ENCODE measurements at places on chromosomes 5 and 9.

- DNase-seq = no peak
These were observed 11.8 kb downstream of the ELL2 start for GRCh38 chr5:95949810-95950209.

GRCh38 chr9:125346080-125346732 lies 84.6 kb downstream of the GAPVD1 start:
- no peak for DNase-seq

- no peak for DNase-seq
These were observed 513.4 kb downstream of the CSNK1G3 start for GRCh38 chr5:124025306-124025845.

DNA sequence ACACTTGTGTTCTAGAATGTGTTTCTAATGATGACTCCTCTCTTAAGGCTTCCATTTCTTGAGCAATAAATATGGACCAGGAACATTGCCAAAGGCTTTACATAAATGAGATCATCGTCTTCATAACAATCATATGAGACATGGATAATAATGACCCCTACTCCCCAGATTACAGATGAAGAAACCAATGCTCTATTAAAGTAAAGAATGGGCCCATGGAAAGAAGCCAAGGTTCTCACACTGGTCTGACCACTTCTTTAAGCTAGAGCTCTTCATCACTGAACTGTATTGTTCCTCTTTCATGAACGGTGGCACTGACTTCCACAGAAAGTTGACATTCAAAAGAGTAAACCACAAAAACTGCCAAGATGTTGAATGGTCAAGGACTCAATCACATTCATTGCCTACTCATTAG lies 65.3 kb downstream of the MARCHF3 start:
- DNase-seq = no peak

GRCh38 chr5:172447646-172448365 lies 6.5 kb downstream of the SH3PXD2B start:
- DNase-seq = no peak

DNA sequence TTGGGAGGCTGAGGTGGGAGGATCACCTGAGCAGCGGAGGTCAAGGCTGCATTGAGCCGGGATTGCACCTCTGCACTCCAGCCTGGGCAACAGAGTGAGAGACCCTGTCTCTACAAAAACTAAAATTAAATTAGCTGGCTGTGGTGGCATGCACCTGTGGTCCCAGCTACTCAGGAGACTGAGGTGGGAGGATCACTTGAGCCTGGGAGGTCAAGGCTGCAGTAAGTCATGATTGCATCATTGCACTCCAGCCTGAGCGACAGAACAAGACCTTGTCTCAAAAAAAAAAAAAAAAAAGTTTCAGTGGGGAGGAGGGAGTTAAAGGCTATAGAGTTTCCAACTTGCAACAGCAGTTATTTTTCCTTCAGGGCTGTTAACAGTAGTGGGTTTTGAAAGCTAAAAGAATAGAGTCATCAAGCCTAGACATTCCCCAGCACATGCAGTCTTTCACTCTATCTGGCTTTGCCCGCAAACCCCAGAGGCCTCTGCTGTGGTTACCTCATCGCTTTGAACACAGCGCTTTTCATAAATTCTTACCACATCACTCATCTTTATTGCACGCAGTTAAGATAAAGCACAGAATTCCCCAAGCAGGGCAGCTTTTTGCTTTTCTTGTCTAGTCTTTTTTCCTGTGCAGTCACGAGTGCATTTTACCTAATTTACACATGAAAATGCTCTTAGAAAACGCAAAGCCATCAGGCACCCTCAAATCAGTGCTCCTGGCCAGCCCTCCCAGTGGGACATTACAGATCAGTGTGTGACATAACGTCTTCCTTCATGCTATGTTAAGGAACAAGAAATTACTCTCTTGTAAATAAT lies 8.7 kb upstream of the SLC2A8 start:
- DNase-seq = peak; percentile 87

- DNase-seq = no peak
These were observed 25.5 kb downstream of the ABHD17B start for GRCh38 chr9:71885467-71885866.

DNA sequence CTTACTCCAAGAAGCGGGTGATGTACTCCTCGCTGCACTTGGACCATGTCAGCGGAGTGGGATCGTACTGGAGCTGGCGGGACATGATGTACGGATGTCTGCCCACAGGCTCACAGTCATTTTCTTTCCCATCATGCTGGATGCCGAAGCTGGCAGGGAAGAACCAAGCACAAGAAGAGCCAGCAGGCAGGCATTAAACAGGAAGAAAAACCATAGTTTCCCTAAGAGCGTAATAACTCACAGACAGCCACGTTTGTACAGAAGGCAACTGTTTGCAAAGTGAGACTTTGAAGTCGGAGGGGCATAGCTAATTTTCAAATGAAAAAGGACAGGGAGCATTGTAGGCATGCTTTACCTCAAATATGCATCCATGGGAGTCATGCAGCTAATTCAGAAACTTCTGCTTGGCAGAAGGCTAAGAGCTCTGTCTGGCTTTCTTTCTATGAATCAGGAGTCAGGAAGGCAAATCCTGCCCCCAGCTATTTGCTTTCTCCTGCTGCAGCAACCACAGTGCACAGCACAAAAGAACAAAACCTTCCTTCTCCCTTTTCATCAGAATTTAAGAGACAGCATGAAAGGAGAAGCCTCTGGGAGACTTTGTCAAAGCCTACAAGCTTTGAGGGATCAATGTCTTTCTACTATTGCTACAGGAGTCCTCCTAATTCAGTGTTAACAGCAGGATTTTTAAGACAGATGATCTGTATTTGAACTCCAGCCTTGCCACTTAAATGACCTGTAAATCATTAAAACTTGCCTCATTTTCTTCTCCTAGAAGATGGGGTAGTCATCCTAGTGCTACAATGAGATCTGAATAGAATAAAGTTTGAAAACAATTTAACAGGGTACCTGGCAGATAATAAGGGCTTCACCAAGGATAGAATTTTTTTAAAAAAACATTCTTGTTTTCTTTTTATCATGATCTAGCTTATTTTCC lies 209.1 kb downstream of the TARS1 start:
- no peak for DNase-seq

GRCh38 chr5:73318308-73318719 lies 130.3 kb downstream of the FOXD1 start:
- DNase-seq = no peak

GRCh38 chr5:7849681-7850394 lies 1.1 kb downstream of the CFAP90 start:
- peak; percentile 21 for DNase-seq

DNA sequence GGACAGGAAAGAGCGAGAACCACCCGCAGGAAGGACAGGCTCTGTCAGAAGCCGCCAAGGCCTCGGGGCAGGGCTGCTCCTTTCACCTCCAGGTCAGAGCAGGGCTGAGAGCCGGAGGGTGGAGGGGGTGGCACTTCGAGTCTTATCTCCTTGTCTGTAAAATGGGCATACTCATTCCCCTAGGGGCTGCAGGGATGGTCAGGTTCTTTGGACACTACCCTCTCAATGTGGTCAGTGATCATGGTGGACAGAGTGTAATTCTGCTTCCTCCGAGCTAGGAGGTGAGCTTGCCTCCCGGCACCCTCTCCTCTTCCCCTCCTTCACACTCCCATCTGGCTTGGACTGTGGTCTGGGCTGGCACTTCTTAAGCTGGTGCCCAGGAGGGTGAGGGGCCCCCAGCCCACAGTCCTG lies 39.6 kb downstream of the RGS3 start:
- DNase-seq = no peak

DNA sequence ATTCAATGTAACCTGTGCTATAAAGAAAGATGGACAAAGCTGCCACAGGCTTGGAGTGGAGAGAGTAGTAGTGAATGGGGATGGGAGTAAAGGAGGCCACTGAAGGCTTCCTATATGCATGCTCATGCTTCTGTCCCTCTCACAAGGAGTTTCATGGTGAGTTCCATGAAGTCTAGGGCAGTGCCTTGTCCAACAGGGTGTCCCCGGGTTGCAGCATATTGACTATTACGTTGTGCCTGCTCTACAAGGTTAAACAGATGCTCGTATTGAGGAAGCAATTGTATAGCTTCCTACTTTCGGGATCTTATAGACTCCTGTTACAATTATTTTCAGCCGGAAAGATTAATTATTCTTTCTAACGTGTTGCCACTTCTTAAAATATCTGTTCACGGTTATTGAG lies 129.1 kb upstream of the PIK3R1 start:
- DNase-seq = no peak

DNA sequence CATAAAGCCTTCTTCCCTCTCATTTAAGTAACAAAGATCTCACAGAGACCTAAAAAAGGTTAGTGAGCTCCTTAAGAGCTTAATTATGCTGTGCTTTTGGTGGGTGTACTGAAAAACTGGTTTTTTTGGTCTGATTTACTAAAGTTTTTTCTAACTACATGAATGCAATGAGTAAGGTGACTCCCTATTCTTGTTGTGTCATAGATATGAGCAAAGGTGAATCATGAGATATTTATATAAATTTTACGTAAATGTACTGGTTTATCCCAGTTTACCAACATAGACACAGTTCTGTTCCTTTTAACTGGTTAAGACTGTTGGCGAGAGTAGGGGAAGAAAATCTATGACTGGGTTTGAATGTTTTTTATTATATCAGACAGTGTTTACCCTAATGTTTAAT lies 250.5 kb downstream of the NR2F1-AS1 start:
- DNase-seq = no peak

DNA sequence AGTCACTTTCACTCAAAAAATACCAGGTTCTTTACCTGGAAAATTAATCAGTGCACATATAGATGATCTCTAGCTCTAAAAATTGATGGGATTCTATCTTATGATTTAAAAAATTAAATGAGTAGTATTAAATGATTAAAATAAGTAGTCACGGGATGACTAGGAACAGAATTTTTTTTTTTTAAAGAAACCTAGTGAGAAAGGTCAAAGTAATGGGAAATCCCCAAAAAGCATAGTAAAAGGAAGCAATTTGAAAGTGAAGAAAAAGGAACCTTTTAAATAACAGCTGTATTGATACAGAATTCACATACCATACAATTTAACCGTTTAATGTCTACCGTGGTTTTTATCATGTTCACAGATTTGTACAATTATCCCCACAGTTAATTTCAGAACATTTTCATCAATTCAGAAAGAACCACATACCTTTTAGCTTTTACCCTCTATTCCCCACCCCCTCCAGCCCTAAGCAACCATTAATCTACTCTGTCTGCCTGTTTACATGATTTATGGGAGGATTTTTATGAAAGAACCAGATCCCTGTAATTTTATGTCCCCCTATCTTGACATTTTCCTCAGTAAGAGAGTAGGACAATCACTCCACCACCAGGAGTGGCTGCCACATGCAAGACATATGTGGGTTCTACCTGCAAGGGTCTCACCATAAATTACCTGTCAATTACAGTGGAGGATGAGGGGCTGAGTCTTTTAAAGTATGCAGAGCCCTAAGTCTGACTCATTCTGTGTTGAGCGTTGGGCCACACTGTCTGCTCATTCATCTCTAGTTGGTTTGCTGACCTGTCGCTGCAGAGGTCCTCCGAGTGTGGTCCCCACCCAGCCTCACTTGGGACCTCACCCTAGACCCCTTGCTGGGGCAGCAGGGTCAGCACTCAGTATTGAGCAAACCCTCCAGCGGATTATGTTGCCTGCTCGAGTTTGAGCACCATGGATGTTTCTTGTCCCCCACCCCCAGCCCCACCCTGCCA lies 16.0 kb downstream of the ANKRD33B start:
- DNase-seq = no peak

DNA sequence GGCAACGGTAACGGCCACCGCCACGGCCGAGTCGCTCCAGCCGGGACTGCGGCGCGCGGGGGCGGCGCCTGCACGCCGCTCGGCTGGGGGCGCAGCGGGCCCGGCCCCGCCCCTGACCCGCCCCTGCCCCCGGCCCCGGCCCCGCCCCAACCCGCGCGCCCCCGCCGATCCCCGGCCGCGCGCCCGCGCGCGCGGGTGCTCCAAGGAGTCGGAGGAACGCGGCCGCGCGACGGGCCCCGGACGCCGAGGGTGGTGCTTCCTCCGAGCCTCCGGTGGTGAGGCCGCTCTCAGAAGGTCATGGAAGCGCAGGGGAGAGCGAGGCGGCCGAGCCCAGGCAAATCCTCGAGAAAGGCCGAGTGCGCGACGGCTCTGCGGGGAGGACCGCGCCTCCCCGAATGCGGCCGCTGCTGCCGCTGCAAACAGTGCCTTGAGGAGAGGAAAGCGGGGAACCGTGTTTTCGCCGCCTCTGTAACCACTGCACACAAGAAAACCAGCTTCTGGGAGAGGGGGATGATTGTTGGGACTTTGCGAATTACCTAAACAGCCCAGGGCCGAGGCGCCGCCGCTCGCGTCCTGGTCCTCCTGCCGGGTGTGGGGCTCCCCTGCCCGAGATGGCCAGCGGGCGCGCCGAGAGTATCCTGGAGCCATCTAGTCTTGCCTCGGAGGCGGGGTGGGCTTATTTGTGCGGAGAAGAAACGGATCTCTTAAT lies at the start of gene LIFR:
LIFR (minus strand) TSS at position 48 of the 709 bp plus-strand sequence. CDS start 25,999 bp downstream, outside the sequence.
- peak; percentile 71 for DNase-seq

- no peak for DNase-seq
These were observed 28.9 kb downstream of the CERT1 start for GRCh38 chr5:75482482-75482881.

Measured in stimulated activated CD4-positive, alpha-beta T cell treated with anti-CD3 and anti-CD28 coated beads, Interleukin-15, amount 100 ng/mL, for 24 hours (primary cell).